ENCODE measurements at places on chromosomes 5 and 9.

GRCh38 chr5:168714046-168714445 lies 134.9 kb upstream of the PANK3 start:
- DNase-seq = no peak

GRCh38 chr5:118953652-118954005 lies 34.7 kb downstream of the DTWD2 start:
- DNase-seq = no peak

- DNase-seq = no peak
These were observed 37.6 kb upstream of the GGTA1 start for GRCh38 chr9:121537283-121537682.

DNA sequence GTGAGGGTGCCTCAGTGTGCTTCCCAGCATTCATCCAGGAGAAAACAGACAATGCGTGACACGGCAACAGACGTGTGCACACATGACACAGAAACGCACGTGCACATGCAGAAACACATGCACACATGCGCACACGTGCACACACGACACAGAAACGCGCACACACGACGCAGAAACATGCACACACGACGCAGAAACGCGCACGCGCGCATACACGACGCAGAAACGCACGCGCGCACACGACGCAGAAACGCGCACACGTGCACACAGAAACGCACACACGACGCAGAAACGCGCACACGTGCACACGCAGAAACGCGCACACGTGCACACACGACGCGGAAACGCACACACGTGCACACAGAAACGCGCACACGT lies 16.5 kb downstream of the TPPP start:
- no peak for DNase-seq

DNA sequence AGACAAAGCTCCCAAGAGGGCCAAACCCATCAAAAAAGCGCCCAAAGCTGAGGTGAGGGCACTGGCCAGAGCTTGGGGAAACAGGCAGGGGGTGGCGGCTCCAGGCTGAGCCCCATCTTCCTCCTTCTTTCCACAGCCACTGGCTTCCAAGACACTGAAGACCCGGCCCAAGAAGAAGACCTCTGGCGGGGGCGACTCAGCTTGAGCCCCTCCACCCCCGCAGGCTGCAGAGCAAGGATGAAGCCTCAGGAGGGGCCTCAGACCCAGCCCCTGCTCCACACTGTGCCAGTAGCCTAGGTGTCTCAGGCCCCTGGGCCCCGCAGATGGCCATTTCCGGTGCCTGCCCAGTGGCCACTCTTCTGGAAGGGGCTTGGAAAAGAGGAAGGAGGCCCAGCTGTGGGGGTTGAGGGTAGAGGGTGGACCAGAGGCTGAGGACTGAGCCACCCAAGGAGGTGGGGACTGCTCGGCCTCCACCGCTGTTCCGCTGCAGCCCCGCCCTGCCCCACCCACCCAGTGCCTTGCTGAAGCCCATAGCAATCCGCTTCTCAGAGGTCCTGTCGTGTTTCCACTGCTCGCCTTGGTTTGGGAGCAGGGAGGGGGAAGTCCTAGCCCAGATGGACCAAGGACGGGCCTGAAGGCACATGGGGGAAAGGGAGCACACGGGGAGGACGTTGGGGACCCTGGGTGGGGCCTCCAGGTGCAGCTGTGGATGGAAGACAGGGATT lies 6.9 kb downstream of the REEP2 start:
- no peak for DNase-seq

- no peak for DNase-seq
These were observed 46.0 kb downstream of the CRB2 start for GRCh38 chr9:123401879-123402513.

DNA sequence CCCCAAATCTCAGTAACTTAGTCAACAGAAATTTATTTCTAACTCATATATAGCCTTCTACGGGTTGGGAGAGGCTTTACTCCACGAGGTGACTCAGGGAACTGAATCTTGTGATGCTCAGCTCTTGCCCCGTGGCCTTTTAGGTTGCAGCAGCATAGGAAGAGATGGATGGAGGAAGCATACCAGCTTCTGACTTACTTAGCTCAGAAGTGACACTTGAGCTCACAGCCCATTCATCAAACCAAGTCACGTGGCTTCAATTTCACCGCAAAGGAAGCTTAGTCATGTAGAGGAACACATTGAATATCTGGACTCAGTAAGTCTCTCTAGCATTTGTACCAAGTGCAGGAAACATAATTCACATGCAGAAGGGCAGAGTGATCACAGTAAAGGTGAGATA lies 124.1 kb upstream of the KCNN2 start:
- no peak for DNase-seq

GRCh38 chr5:174022384-174023095 lies 23.0 kb upstream of the NSG2 start:
- no peak for DNase-seq

DNA sequence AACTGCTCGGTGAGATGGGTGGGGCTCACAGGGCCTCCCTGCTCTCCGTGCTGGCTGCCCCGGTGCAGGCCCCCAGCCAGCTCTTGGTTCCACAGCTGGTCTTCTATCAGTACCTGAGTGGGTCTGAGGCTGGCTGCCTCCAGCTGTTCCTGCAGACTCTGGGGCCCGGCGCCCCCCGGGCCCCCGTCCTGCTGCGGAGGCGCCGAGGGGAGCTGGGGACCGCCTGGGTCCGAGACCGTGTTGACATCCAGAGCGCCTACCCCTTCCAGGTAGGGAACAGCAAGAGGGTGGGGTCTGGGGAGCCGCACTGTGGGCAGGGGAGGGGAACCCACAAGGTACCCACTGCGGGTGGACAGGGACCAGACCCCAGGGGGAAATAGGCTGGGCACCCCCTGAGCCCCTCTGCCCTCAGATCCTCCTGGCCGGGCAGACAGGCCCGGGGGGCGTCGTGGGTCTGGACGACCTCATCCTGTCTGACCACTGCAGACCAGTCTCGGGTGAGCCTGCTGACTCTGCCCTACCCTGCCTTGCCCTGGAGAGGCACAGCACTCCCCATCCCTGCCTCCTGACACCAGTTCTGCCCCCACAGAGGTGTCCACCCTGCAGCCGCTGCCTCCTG lies 2.8 kb downstream of the MAMDC4 start:
- no peak for DNase-seq

- DNase-seq = no peak
These were observed 39.5 kb downstream of the PRRT1B start for GRCh38 chr9:131584858-131585257.

DNA sequence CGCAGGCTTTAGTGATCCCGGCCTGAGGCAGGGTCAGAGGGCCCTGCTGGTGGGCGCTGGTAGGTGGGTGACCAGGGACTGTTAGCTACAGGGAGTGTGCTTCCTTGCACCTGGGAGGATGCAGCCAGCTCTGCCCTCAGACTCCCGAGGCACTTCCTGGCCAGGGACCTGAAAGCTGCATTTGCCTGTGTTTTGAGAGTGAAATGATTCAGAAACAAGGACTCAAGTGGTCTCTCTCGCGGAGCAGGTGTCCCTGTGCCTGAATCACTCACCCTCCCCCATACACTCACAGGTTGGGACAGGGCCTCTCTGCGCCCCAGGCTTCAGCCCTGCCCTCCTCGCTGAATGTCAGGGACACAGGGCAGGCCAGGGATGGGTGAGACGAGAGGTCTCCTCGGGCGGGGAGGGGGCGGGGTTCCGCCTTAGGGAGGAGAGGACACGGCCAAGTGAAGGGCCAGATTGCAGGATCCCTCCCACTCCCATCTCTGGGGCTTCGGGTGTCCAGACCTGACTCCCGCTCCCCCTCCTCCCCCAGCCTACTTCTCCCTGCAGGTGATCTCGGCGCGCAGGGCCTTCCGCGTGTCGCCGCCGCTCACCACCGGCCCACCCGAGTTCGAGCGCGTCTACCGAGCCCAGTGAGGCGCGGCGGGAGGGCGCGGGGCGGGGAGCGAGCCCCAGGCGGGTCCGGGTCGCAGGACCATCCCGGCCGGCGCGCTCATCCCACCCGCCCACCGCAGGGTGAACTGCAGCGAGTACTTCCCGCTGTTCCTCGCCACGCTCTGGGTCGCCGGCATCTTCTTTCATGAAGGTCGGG lies 1.5 kb downstream of the LTC4S start:
- DNase-seq = no peak

GRCh38 chr5:115602591-115603125 lies 379 bp upstream of the TICAM2 start:
- no peak for DNase-seq

GRCh38 chr9:88590558-88591146 lies 55.7 kb downstream of the NXNL2 start:
- DNase-seq = no peak

DNA sequence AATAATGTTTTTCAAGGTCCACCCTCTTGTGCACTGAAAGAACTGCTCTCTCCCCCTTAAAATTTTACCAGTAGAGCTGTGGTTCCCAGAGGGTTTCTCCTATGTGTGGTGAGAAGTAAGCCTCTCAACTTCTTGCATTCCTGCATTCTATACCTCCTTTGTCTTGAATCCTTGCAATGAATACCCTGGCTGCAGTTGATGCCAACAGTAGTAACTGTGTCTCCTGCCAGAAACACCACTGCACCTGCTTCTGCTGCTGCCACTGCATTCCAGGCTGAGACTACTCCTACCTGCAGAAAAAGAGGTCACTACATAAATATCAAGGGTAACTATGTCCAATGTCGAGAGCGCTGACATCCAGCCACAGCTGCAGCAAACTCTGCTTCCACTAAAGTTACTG lies 203.7 kb downstream of the TMEM167A start:
- no peak for DNase-seq

- DNase-seq = no peak
These were observed 55.4 kb downstream of the BNC2 start for GRCh38 chr9:16815079-16815478.

GRCh38 chr9:98323831-98324135 lies 68.3 kb upstream of the TBC1D2 start:
- DNase-seq = no peak

DNA sequence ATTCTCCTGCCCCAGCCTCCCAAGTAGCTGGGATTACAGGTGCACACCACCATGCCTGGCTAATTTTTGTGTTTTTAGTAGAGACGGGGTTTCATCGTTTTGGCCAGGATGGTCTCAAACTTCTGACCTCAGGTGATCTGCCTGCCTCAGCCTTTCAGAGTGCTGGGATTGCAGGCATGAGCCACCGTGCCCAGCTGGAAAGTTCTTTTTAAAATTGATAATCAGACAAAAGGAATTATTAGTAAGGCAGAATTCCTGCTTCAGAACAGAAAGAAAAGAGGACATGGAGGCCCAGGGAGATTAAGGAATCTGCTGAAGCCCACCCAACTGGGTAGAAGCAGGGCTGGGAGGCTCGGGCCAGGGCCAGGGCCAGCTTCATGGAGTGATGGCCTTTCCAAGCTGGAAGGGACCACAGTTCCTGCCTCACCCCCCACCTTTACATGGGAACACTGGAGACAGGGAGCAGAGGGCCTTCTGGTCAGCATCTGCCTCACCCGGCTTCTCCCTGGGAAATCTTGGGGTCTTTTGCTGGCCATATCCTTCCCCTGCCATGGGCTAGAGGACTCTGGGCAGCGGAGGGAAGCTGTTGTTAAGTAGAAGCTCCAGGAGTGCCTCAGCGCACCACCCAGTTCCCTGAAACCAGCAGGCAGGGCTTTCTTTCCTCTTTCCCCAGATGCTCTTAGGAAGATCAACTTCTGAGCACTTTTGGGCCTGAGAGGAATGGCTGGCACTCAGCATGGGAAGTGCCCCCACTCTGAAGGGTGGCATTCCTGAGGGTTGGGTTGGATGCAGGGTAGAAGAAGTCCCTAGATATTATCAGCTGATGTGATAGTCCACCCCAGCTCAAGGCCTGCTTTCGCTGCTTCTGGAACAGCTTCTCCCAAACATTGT lies 70.1 kb downstream of the RGS3 start:
- no peak for DNase-seq

- DNase-seq = no peak
These were observed 2.4 kb downstream of the AGGF1 start for GRCh38 chr5:77032635-77033034.

GRCh38 chr5:569868-570361 lies 42.2 kb upstream of the CEP72 start:
- DNase-seq = no peak

- DNase-seq = no peak
These were observed 167.7 kb downstream of the CCDC192 start for GRCh38 chr5:127870914-127871313.

DNA sequence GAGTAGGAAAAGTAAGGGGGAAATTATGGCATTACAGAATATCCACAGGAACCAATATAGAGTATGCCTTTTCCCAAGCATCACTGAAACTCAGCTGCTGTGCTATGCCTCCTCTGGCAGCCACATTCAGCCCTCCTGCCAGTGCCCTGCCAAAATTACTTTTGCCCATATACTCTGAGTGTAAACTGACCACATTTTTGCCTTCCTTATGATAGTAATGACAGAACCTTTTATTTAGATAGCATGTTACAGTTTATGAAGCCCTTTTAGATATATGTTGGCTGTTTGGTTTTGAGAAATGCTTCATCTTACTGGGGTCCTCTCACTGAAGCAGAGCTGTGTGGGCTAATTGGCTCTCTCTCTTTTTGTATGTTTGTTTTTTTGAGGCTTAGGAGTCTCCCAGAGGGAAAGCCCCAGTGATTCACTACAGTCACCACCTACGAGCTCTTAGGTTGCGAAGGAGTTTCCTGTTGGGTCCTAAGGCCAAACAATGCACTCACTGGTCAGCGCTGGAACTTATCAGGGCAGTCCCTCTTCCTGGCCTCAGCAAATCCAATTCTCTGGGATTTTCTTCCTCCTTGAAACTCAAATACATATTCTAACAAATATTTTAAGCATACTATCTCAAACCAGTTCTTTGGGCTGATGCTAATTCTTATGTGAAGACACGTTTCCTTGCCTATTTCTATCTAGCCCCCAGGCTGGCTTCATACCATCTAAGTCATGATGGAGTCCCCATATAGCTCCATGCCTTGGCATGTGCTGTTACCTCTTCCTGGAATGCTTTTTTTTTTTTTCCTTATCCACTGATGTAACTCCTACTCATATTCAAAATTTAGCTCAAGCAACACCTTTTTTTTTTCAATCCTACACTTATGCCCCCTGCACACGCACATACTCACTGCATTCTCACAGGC lies 3.7 kb downstream of the PHF24 start:
- no peak for DNase-seq

GRCh38 chr9:221989-222776 lies 7.5 kb downstream of the DOCK8 start:
- DNase-seq = peak; percentile 3

GRCh38 chr5:170783498-170784247 lies at the start of gene GABRP:
Gene GABRP, plus strand, starts transcription at chr5:170783725. Its CDS starts 4,891 bp downstream, at chr5:170788616.
- DNase-seq = no peak

Data from SIG-M5 (cell line).